Sigmoid colon (tissue), 7 donors: ENCODE measurements at places on chromosomes 1 and 21. TPM values are rescaled to one million over a fixed set of nuclear protein-coding genes. Genes with fewer than 3 reads are reported as not detected.

- H3K27me3 ChIP-seq = peaks cover 8% of the 10 kb centered on the region
- DNase-seq = peak; percentile 50
- no peaks in the 10 kb centered on the region for H3K36me3 ChIP-seq
- peak overlapping the region; percentile 57 for H3K4me3 ChIP-seq
- H3K27ac ChIP-seq = peak overlapping the region; percentile 14
- H3K4me1 ChIP-seq = no peaks in the 10 kb centered on the region
These were observed 47.5 kb upstream of the SLC19A1 start for GRCh38 chr21:45589686-45590245.

Gene RHD
- not detected for total RNA-seq

DNA sequence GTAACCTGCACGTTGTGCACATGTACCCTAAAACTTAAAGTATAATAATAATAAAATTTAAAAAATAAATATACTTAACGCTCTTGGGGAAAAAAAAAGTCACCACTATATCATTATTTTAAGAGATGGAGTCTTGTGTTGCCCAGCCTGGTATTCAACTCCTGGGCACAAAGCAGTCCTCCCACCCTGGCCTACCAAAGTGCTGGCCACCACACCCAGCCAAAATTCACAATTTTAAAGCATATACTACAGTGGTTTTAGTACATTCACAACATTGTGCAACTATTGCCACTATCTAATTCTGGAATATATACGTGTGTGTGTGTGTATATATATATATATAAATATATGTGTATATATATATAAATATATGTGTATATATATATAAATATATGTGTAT lies 5.9 kb downstream of the HMGN2 start:
- peak; percentile 5 for DNase-seq
- no peaks in the 10 kb centered on the region for H3K27me3 ChIP-seq
- no peaks in the 10 kb centered on the region for H3K4me1 ChIP-seq
- H3K36me3 ChIP-seq = peaks cover 21% of the 10 kb centered on the region
- no peak overlapping the region for H3K27ac ChIP-seq
- H3K4me3 ChIP-seq = no peak overlapping the region

Gene TSPAN1
- 8.9 TPM for total RNA-seq

Gene NUCKS1
- total RNA-seq = 88.9 TPM
